ENCODE measurements at places on chromosomes 7 and 10. TPM values are rescaled to one million over a fixed set of nuclear protein-coding genes. Genes with fewer than 3 reads are reported as not detected.

- DNase-seq, result no peak
Measured at GRCh38 chr7:150398965-150399320, 19.8 kb downstream of the ZNF775 start.

- no peak for DNase-seq
Measured at GRCh38 chr10:87842776-87843497, 20.4 kb downstream of the KLLN start.

DNA sequence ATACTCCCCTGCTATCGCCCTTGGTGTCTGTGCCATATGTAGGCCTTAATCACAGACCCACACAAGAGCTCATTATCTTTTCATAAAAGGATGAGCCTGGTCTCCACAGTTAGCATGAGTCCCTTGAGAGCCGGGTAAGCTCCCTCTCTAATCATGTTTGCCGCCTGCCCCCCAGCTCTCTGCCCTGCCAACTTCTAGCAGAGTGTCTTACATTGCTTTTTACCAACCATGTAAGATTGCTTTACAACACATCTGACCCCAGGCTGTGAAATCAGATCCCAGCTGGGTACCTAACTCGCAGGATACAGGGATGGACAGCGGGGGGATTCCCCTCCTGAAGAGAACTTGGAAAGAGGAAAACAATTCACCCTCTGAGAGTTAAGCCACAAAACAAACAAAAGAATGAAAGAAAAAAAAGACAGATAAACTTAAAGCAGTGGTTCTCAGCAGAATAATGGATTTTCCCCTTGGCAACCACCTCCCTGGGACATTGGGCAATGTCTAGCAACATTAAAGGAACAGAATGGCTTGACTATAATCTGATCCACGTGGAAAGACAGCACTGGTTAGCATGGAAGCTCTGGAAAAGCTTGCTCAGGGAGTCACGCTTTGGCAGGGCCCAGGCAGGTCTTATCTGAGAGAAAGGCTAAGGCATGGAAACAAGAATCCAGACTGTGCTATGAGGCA, 39.4 kb upstream of the ATOH7 start:
- peak; percentile 1 for DNase-seq

- DNase-seq, result no peak
Measured at GRCh38 chr7:47819607-47819920, 128.7 kb downstream of the PKD1L1 start.

GRCh38 chr10:61669161-61669725, 6.5 kb downstream of the CABCOCO1 start:
- no peak for DNase-seq

GTF2IRD2 gene
- total RNA-seq, result 18.6 TPM

DNA sequence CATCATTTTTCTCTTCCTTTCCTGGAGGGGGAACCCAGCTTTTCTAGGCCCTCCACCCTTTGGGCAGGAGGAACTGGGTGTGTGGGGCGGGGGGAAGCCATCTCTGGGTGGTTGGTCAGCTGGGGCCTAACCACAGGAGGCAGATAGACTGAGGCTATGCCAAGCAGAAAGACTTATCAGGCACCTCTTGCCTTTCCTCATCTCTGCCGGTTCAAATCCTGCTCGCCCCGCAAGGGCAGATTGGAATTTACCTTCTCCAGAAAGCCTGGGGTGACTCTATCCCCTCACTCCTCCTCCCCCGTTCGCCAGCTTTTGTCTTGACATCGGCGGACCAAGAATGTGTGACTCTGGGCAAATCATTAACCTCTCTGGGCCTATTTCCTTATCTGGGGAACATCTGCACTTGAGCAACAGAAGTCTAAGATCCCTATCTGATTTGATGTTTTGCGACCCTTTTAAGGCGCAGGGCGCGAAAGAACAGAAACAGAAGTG, 584 bp upstream of the GARS1 start:
- peak; percentile 56 for DNase-seq

LRRD1 gene
- 0.17 TPM for total RNA-seq

GRCh38 chr7:28245123-28245878, 64.7 kb upstream of the JAZF1 start:
- no peak for DNase-seq
